ENCODE measurements at places on chromosomes 11 and 22. TPM values are rescaled to one million over a fixed set of nuclear protein-coding genes. Genes with fewer than 3 reads are reported as not detected.
A peak's percentile ranks its signal among the peaks of the same experiment; 100 is the strongest.

Gene MIAT
- under 0.01 TPM for polyA plus RNA-seq

Gene FXYD6
- not detected for polyA plus RNA-seq

Gene SLC6A5
- not detected for polyA plus RNA-seq

Gene WBP2NL
- polyA plus RNA-seq = not detected

Gene RDX
- 12.7 TPM for polyA plus RNA-seq

Gene PLAAT5
- polyA plus RNA-seq = not detected

Gene DNAJC4
- polyA plus RNA-seq = 60.8 TPM

Gene BACE1
- polyA plus RNA-seq = 19.0 TPM

Gene MDK
- polyA plus RNA-seq = 407 TPM

Gene BCO2
- 0.67 TPM for polyA plus RNA-seq

Gene KDELR3
- 44.4 TPM for polyA plus RNA-seq

Gene KCNQ1
- polyA plus RNA-seq = 0.08 TPM

DNA sequence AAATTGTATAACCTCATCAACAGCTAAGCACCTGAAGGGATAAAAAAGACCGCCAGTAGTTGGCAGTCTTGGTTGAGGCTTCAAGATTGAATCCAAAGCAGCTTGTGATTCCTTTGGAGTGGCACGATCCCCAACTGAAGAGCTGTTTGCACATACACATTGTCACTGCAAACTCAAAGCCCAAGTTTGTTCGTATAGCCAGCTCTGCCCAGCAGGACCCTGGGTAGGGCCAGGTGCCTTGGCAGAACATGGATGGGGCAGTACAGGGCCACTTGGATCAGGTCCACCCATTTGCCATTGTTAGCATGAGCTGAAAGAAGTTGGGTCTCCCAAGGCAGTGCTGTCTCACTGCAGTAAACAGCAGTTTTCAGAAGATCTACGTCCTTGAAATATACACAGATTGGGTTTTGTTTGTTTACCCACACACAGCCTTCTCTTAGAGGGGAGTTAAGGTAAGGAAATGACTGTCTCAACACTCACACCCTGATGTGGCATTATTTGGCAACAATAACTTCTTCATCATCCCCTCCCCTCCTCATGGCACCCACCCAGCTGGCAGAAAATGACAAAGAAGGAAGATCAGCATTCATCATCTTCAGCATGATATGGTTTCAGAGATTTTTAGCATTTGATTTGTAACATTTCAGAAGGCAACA lies 132.9 kb downstream of the COMMD9 start:
- no peak for DNase-seq

GRCh38 chr11:47943721-47944586 lies 36.4 kb upstream of the PTPRJ start:
- DNase-seq = no peak

DNA sequence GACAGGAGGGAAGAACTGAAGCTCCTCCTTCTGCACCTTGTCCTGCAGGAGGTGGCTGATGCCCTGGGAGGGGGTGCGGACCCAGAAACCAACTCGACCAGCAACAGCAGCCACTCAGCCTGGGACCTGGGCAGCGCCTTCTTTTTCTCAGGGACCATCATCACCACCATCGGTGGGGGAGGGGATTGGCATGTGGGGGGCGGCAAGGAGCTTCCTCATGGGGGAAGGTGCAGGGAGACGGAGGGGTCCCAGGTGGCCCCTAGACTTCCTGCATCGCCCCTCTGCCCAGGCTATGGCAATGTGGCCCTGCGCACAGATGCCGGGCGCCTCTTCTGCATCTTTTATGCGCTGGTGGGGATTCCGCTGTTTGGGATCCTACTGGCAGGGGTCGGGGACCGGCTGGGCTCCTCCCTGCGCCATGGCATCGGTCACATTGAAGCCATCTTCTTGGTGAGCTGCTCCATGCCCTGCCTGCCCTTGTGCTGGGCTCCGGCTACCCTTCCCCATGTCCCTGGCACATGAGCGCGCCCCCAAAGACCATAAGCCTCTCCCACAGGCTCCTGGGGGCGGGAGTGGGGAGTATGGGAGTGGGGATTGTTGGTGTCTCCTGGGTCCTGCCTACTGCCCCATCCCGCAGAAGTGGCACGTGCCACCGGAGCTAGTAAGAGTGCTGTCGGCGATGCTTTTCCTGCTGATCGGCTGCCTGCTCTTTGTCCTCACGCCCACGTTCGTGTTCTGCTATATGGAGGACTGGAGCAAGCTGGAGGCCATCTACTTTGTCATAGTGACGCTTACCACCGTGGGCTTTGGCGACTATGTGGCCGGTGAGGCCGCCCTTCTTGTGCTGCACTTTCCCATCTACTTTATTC lies 3.1 kb upstream of the CATSPERZ start:
- DNase-seq = no peak

- DNase-seq = no peak
These were observed 138.1 kb upstream of the E2F8 start for GRCh38 chr11:19378814-19379213.

GRCh38 chr22:35795476-35795875 lies 77.8 kb downstream of the APOL5 start:
- DNase-seq = no peak

GRCh38 chr22:19636696-19637407 lies 77.5 kb upstream of the SEPTIN5 start:
- no peak for DNase-seq

DNA sequence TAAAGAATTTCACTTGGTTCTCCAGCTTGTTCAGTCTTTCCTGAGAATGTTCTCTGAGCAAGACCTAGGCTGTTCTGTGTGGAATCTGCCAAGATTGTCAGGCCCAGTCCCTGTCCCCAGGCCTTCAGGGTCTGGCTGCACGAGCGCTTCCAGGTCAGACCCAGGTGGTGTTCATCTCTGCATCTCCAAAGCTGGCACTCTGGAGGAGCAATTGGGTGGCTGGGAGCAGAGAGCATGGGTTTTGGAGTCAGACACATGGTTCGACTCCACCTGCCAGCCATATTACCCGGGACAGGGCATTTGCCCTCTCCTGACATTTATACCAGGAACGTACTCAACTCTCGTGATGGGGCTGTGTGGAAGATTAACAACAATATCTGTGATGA lies 8.8 kb downstream of the CD5 start:
- no peak for DNase-seq

DNA sequence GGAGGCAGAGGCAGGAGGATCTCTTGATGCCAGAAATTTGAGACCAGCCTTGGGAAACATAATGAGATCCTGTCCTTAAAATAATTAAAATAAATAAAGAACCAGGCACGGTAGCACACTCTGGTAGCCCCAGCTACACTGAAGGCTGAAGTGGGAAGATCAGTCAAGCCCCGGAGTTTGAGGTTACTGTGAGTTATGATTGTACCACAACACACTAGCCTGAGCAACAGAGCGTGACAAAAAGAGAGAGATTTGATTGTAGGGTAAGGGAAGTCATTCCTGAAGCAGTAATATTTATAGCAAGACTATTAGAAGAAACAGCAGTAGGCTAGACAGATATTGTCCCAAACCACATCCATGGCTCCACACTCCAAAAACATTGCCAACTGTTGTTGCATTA lies 1408.4 kb upstream of the TENM4 start:
- DNase-seq = no peak

DNA sequence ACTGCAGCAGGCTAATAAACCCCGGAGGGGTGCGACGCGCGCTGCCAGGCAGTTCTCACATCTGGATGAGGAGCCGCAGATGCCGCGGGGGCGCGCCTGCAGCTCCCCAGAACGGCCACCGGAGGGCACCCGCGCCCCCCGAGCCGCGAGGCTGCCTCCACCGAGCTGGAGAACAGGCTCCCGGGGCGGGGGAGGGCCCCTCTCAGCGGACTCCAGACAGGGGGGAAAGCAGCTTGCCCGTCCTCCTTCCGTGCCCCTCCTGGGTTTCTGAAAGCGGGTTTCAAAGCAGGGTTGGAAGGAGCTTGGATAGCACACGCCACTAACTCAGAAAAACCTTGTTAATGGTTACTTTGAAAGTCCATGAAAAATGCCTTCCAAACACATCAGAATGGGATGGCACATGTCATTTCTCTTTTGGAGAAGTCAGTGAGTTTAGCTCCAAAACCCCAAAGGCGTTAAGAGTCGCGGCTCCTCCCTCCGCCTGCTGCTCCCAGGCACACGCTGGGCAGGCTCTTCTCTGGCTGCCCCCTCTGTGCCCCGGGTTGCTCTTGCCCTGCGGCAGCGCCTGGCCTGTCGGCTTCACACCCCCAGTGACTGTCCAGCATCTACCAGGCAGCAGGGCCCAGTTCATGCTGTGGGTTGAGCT lies 317.8 kb downstream of the NTM start:
- peak; percentile 9 for DNase-seq

DNA sequence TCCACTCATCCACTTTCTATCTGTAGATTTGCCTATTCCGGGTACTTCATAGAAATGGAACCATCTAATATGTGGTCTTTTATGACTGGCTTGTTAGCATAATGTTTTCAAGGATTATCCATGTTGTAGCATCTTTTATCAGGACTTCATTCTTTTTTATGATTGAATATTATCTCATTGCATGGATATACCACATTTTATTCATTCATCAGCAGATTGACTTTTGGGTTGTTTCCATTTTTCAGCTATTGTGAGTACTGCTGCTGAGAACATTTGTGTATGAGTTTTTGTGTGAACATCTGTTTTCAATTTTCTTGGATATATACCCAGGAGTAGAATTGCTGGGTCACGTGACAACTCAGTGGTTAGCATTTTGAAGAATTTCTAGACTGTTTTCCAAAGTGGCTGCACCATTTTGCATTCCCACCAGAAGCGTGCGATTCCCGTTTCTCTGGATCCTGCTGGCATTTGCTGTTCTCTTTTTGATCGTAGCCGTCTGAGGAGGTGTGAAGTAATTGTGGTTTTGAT lies 8.9 kb downstream of the DERL3 start:
- no peak for DNase-seq

DNA sequence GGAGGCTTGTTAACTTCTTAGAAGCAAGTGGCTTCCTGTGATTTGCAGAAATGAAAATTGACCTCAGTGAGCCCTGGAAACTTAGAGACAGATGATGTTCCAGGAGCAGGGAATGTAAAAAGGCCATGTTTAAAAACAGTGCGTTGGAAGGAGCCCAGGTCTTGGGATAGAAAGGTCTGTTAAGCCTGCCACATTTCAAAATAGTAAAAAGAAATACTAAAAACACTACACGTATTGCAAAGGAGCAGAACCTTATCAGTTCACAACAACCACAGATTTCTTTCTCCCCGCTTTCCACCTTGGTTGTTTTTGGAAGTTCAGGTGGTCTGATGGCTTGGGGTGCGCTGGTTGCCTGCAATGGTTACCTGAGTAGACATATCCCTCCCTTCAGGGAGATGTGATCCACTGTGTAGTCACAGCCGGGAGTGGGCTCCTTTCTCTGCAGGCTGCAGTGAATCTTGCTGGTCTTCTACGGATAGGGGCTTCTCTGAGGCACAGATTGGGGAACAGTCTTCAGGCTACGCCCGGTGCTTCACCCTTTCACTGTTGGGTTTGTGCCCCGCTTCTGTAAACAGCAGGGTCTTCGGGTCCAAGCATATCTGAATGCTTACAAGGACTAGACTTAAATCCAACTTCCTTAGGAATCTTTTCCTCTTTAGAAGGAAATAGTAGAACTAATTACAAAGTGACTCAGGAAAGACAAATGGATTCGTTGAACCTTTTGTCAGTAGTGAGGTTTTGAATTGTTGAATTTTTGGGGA lies 1.9 kb downstream of the TEAD1 start:
- DNase-seq = no peak

DNA sequence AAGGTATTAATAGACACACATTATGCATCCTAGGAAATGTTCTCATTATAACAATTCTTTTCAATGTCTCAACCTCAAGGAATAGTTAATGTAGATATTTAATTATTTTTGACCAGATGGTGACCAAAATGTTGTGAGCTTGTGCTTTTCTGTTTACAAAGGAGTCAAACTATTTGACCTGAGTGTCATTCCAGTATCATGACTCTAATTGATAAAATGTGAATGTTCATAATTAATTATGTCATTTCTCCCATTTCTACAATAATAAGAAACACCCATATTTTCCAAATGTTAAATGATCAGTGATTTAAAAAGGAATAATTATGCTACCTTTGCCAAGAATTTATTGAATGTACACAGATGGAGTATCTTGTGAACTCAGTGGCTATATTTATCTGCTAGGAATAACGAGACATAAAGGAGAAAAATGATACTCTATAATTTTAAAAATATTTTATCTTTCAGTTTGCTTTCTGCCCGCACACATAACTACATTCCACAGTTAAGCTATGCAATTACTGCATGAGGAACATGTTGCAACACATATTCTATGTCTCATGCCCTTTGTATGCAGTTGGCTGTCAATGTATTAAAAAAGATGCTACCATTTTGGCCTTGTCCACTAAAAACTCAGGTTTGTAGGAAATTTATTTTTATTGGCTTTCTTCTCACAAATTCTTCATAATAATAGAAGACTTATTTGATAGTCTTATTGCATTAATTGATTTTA lies 376.7 kb upstream of the CCDC179 start:
- no peak for DNase-seq

DNA sequence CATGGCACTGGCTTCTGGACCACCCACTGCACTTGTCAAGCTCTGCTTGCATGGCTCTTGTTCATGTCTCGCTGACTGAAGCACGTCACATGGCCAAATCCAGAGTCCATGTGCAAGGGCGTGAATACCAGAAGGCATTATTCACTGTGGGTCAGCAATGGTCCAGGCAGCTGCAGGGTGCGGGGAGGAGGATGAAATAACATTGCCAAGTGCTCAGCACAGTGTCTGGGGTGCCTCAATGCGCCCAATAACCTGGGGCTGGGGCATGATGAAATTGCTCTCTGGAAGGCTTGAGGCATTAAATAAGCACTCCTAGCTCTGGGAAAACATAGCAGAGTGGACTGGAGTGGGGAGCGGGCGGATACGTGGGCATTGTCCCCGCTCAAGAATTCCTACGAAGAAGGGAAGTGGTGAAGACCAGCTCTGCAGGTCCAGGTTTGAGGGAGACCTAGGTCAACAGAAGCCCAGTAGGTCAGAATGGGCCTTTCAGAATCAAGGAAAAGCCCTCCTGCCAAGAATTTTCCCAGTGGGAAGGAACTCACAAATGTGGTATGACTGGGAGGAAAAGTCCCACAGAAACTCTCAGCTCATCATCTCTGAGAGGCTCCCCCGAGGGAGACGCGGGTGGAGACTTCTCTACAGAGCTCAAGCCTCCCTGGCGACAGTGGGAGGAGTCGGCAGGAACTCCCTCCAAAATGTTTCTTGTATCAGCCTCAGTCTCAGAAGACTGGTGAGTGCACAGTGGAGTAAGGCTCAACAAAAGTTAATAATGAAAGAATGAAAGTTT lies 15.3 kb upstream of the ACCSL start:
- DNase-seq = no peak

DNA sequence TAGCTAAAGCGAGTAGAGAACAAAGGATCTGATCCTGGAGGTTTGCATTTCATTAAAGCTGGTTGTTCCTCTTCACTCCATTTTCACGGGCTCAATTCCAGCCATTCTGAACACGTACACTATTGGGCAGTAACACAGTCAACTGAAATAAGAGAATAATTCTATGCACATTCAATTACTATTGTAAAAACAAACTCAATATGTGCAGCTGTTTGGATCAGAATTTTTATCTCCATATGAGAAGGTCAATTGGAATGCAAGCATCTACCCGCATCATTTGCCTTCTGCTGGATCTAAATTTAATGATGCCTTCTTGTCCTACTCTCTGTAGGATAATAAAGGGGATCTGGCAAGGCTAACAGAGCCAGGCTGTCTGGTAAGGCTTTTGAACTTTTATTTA lies 562.8 kb upstream of the CCDC179 start:
- DNase-seq = no peak

Measured in HepG2 (cell line).